ENCODE measurements at places on chromosomes 1 and 21.

DNA sequence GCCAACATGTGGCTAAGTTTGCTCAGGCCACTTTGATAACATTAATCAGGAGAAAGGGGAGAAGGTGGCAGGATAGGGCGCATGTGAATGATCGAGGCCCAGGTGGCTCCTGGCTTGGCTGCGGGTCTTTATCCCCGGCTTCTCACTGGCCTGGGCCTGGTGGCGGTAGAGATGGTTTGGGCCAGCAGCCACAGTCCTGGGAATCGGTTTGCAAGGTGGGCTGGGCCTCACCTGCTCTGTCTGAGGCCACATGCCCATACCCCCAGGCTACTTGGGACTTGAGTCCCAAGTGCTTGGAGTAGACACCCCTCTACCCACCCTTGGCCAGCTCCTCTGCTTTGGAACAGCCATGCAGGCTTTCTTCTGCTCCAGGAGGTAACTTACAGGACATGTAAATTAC lies 49.7 kb upstream of the DISP3 start:
- DNase-seq, result no peak

GRCh38 chr1:10707208-10707607 lies 89.2 kb downstream of the CASZ1 start:
- no peak for DNase-seq

- DNase-seq, result no peak
These were observed 3.6 kb downstream of the TPRG1L start for GRCh38 chr1:3628445-3628844.

- no peak for DNase-seq
These were observed 3.7 kb upstream of the WDR47 start for GRCh38 chr1:109045595-109045994.

DNA sequence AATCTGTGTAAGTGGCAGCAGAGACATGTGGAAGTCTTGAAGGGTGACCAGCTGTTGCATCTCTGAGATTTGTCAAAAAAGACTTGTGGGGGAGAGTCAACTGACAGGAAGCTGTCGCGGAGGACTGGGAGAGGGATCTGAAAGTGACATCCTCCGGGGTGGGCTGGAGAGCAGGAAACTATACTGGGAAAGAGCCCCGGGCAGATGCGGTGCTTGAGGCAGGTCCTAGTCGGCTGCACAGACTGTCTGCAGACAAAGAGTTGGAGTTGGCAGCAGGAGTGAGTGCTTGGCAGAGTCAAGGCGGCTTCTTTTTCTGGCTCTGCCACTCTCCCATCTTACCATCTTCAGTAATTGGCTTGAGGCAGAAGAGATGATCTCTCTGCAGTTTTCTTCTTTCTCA lies 294.0 kb upstream of the C1orf87 start:
- DNase-seq, result no peak

GRCh38 chr1:167116174-167116573 lies 22.3 kb downstream of the STYXL2 start:
- DNase-seq, result no peak

DNA sequence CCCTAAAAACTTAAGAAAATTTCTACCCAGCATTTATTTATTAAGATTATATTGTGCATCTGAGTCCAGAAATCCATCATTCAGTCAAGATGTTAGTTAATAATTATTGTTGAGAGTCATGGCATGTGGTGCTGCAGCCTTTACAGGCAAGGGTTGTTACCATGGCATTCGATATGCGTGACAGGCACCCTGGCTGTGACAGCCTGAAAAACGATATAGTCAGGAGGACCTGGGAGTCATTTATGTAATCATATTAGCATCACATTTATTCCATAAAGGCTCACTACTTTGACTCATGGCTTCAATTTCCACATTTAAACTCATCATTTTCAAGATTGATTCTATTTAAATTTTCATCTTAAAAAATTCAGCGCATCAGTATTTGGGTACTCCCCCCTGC lies 68.0 kb downstream of the CACHD1 start:
- DNase-seq, result no peak

DNA sequence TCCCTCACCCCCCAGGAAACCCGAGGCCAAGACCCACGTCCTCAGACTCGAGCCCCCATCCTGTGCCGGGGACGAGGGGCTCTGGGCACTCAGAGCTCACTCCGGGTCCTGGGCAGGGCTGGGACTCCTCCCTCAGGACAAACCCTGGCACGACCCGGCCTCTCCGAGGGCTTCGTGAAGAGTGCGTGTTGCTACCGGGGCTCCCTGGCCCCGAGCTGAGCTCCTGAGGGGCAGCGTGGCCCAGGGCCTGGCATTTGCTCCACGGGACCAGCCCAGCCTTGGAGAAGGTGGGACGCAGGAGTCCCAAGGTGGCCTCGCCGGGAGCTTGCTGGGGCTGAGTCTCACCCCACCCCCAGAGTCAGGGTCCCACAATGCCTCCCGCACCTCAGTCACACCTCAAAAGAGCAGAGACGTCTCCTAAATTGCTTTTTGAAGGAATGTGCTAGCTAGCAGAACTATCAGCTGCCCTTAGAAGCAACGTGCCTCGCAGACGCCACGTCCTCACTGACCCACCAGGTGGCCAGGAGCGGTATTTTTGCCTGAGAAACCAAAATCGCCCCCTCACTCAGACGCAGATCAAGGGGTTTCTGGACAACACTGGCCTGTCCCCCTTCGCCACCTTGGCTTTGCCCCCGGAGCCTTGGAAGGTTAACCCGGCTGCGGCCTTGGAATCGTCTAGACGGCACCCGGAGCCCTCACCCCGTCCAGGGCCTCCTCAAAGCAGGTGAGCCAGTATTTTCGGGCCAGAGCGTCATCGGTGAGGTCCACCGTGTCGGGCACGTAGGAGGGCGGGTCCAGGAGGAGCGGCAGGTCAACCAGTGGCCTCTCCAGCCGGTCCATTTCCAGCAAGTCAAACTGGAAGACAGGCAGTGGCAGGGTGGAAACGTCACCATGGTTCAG lies 11.3 kb downstream of the PANK4 start:
- DNase-seq, result no peak

GRCh38 chr1:51630922-51631321 lies 14.0 kb downstream of the OSBPL9 start:
- no peak for DNase-seq

DNA sequence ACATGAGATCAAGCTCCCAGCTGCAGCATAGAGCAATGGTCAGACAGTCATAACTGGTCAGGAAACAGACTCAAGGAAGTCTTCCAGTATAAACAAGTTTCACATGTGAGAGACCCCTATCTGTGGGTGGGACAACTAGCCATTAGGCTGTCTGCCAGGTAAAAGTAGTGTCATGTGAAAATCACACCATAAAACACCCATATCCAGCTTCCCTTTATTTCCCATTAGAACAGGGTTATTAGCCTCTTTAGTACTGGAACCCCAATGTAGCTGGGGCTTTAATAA lies 426.7 kb downstream of the KCNT2 start:
- DNase-seq, result no peak

- no peak for DNase-seq
These were observed 5.5 kb downstream of the CLCA4 start for GRCh38 chr1:86552376-86552775.

Data from cortex of kidney (tissue), 1 donor.